ENCODE measurements at places on chromosomes 2 and 18.

DNA sequence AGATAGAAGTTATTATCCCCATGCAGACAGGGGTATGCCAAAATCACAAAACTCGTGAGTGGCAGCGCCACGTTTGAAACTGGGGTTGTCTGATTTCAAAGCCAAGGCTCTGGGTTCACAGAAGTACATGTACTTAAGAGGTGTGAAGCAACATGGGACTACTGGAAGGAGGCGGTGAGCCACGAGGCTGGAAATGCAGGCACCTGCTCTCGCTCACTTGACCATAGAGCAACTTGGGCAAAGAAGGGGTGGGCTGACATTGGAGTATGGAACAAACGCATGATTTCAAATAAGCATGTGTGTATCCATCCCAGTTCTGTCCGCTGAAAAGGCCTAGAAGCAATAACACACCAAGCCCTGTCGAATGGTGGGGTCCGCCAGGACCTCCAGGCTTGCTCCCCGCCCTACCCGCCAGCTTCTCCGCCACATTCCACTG lies 593 bp upstream of the ACTR2 start:
- DNase-seq = no peak

DNA sequence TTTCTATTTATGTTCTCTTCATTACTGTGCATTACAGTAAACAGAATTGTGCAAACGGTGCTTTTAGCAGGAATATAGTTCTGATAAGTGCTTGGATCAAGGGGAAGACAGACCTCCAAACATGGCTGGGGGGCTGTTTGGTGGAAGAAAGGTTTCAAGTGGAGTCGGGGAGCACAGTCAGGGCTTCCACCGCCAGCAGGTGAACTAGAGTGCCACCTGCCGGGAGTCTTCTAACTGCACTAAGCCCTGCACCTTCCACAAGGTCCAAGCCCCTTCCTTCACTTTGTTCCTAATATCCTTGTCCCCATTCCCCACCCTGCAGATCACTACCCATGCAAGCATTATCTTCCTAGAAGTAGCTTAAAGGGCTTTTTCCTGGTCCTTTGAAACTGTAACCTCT lies 11.1 kb downstream of the ONECUT2 start:
- DNase-seq = no peak

GRCh38 chr2:202495230-202495604 lies 119.1 kb downstream of the BMPR2 start:
- DNase-seq = no peak

- no peak for DNase-seq
Observed at GRCh38 chr2:19835781-19836281, 66.0 kb downstream of the TTC32 start.

DNA sequence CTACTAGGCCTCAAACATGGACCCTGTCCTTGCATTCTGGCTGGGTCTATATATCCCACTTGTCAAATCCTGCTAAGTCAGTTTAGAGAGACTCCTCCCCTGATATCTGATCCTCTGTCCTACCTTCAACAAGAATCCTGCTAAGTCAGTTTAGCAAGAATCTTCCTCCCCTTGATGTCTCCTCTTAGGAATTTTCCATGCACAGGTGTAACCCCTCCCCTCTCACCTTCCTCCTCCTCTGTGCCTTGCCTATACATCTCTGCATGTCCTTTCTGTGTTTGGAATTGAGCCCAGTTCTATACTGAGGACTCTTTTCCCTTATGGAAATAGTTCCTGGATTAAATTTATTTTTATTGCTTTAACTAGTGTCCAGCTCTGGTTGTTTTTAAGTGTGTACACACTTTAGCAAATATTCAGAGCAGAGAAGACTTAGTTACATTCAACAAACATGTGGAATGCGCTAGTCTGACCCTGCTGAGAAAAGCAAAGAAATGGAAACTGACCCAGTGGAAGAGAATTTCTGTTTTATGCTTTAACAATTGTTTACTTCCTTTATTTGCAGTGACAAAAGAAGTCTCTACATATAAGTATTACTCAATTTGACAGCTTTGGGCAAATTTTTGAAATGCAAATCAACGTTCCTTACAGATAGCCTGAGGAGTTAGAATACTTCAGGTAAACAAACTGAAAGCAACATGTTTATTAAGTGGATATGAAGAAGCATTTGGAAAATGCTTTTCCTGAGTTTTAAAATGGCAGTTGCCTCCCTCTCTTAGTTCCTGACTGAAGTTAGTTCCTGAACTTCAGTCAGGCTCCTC lies 80.6 kb downstream of the RIT2 start:
- peak; percentile 6 for DNase-seq

DNA sequence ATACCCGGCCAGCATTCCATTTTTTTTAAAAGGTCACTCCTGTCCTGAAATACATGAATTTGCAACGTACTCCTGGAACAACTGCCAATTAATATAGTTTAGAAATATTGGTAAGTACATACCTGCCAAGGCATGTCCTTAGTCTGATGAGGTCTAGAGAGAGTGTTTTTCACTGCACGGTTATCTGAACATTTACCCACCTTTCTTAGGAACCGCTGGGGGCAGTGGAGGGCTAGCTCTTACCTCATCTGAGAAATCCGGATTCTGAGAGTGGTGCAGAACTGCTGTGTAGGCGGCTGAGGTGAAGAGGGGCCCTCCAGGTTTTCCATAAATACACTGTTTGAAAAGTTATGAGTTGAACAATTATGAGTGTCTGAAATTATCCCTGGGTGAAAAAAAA lies 133.1 kb upstream of the CCDC195 start:
- no peak for DNase-seq

DNA sequence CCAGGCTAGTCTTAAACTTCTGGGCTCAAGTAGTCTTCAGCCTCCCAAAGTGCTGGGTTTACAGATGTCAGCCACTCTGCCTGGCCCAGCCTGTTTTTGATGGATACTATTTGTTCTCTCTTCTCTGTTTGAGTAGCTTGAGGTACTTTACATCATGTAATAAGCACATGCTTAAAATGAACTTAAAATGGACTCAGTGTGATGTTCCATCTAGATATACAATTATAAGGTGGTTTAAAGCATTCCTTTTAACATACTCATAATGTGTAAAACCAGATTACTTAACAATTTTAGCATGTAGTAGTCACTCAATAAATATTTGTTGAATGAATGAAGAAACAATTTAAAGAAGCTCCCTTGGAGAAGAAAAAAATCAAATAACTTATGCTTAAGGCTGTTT lies 9.6 kb downstream of the PTPRM start:
- no peak for DNase-seq

- no peak for DNase-seq
Observed at GRCh38 chr18:78861706-78862105, 117.9 kb upstream of the SALL3 start.

DNA sequence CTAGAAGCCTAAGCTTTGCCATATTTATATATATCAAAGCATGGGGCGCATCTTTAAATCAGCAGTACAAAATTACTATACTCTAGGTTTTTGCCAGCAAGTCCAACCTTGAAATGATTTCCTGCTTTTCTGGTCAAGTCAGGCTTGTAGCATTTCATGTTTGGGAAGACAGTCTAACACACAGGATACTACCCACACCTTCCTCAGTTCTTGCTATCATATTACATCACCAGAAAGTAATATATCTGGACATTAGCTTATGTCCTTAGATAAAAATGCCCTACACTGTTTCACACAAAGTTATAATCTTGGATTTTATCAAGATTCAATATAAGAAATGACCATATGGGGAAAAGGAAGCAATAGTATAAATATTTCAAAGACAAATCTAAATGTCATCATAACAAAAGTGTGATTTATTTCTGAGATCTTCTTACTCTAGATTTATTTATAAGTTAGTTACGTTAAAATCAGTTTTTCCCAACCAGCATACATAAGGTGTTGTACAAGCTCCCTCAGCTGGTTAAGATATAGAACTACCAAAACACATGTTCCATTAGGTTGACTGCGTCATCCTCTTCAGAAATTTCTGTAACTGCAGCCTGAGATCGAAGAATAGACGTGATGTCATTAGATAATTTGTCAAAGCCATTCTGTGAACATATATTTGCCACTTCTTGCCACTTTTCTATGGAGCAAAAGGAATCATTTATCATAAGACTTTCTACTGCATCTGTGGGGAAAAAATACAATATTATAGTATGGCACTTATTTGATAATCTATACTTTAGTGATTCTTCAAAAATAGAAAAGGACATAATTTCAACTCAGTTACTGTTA lies 56.6 kb downstream of the CLHC1 start:
- no peak for DNase-seq

DNA sequence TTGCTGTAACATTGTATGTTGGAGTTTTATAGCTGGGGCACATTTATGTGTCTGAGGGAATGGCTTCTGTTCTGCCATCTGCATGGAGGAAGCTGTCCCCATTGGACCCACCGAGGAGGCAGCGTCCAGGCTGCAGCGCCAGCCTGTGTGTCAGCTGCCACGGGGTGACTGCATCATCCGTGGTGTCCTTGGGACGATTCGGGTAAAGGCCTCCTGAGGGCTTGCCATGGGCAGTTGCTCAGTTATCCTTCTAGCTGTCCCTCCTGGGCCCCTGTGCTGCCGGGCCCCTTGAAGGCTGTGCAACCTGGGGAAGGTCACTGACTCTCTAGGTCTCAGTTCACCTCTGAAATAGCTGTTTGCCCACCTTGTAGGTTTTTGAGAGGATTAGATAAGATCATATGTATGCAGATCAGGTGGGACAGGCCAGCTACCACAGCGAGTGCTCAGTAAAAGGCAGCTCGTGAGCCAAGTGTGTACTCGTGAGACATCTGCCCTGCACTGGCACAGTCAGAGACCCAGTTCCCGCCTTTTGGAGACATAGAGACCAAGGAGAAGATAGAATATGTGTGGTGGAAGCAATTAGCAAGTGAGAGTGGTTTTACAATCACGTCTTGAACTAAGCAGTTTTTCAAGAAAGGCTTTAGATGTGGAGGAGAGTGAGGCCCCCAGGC lies 10.6 kb downstream of the LDLRAD4 start:
- no peak for DNase-seq

DNA sequence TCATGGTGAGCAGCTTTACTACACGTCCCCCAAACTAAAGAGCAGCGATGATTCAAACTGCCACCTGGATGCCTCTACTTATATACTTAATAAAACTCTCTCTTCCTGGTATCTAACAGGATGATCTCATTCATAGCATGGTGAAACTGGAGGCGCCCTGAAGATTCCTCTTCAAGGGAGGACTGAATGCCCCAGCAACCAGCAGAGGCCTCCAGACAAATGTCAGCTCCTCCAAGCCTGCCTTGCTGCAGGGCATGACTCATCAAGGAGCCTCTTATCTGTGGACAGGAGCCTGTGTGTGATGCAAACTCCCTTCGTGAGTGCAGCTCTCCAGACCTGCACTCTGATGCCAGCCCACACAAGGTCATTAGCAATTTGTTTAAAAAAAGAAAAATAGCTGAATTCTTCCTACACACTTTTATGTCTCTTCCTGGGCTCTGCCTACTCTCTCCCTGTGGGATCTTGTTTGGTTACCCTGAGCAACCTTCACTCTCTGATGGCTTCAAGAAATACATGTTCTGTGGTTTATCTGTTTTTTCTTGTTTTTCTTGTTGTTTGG lies 30.2 kb downstream of the LONRF2 start:
- peak; percentile 73 for DNase-seq

DNA sequence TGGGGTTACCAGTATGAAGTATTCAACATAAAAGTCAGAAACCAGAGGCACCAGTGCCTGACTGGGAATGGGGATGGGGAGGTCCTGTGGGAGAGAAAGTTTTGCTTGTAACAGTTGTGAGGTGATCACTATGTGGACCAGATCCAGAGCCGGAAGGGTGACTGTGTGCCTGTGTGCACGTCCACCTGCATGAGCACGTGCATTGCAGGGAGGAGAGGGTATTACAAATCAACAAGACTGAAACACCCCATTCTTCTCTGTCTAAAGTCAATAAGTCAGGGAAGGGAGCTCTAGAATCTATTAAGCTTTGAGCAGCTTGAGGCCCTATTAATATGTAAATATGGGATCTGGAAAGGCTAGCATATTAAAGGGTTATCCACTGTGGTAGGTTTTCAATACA lies 241.0 kb upstream of the ACVR2A start:
- no peak for DNase-seq

- no peak for DNase-seq
Observed at GRCh38 chr2:150020221-150020620, 432.6 kb upstream of the MMADHC start.

- DNase-seq = no peak
Observed at GRCh38 chr2:222483513-222484039, 59.2 kb downstream of the SGPP2 start.

DNA sequence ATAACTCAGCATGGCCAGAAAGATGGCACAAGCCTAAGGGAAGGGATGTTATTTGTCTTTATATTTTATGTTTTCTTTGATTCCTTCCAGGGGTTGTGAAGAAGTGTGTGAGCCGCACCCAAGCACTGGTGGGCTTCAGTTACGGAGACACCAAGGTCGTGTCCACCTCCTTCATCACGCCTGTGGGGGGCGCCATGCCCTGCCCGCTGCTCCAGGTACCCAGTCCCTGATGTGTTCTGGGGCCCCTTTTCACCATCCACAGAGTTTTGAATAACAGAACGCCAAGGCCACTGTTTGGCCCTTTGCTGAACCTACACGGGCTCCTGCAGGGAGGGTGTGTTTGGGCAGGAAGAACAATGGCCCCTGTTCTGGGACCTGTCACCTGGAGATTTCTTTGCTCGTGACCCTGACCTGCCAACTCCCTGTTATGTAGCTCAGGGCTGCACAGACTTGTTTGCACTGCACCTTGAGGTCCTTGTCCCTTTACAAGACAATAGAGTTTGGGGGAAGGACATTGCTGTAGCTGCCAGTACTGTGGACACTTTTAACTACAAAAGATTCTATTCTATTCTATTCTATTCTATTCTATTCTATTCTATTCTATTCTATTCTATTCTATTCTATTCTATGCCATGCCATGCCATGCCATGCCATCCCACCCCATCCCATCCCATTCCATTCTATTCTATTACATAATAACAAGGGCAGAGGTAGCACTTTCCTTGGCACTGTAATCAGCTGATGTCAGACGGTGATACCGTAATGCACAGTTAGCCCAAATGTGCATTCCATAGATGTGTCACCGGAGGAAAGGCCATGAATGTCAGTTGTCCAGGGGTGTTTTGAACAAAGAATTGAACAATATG lies 48.2 kb upstream of the CNGA3 start:
- no peak for DNase-seq

- no peak for DNase-seq
Observed at GRCh38 chr2:100017633-100018032, 124.8 kb downstream of the AFF3 start.

GRCh38 chr2:207771421-207771820 lies 1.7 kb upstream of the FZD5 start:
- no peak for DNase-seq

DNA sequence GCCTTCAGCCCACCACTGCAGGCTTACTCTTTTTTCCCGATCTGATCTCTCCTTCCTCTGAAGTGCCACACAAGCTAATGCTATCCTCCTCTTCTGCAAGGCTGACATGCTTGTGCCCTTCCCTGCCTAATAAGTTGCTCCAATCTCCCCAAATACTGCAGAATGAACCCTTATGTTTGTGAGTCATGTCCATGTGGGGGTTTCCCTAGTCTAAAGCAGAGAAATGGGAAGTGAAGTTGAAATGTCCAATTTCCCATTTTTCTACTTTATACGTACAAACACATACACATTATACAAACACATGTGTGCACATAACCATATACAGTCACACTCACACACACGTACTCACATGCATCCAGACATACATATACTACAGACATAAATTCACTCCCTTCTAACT lies 288.1 kb upstream of the CELF4 start:
- DNase-seq = no peak

- DNase-seq = peak; percentile 63
Observed at GRCh38 chr2:198374375-198375082, 570.1 kb downstream of the PLCL1 start.

- DNase-seq = peak; percentile 54
Observed at GRCh38 chr2:74587664-74588277, 33.3 kb downstream of the DOK1 start.

GRCh38 chr2:72944804-72945449 lies 27.6 kb downstream of the EMX1 start:
- DNase-seq = no peak
